HT1080 (cell line): ENCODE measurements at places on chromosomes 7 and 10.

GRCh38 chr10:63683223-63683622 is 162.0 kb downstream of the REEP3 start:
- DNase-seq: no peak

- peak; percentile 31 for DNase-seq
Observed at GRCh38 chr10:74822521-74823089, 3.8 kb upstream of the KAT6B start.

DNA sequence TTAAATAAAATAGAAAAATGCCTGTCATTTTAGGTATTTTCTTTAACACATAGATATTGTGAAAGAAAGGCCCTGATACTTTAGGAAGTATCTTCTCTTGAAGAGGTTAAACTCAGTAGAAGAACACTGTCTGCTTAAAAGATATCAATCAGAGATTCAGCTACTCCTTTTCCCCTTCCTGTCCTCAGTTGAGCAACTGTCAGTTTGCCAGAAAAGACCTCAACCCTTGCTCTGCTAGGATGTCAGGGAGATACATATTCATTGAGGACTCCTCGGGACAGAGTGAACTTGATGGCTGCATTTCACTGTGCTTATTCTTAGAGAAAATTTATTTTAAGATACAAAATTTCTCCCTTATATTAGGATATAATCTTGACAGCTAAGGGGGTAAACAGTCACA is 173.6 kb upstream of the CACNA2D1 start:
- no peak for DNase-seq

GRCh38 chr7:12583176-12583575 is 12.7 kb downstream of the SCIN start:
- DNase-seq: no peak

DNA sequence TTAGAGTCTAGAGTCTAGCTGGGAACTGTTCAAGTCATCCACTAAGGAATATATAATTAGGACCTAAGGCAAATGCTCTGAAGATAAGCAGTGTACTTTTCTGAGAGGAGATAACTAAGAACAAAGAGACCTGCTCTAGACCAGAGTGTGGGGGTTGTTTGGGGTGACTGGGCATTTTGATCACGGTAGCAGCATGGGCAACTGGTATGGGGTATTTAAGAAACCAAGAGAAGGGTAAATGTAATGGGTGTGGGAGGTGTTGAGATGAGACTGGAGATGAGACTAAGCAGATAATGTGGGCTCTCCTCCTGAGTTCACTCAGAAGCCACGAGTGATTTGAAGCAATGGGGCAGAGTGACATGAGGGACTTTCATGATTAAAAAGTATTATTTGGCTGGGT is 1082.9 kb downstream of the GATA3 start:
- no peak for DNase-seq
